CD8-positive, alpha-beta T cell (primary cell): ENCODE measurements at places on chromosomes 1 and 21. TPM values are rescaled to one million over a fixed set of nuclear protein-coding genes. Genes with fewer than 3 reads are reported as not detected.

The HEYL gene
- total RNA-seq, result not detected

The AADACL4 gene
- not detected for total RNA-seq

DNA sequence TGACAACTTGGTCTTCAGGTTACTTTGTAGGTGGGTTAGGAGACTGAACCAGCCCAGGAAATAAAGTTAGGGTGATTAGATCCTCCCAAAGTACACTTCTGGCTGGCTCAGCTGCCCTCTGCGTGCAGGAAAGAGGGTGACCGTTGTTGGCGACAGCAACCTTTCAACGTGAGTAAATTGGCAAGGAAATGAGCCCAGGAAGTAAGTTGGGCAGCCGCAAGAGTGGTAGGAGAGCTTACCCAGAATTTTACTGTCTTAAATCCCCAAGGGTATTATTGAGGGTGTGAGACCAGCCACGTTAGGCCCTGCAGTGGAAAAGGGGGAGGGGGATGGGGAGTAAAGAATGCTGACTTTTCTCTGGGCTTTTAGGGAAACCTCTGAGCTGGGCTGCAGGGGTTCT is 1.6 kb downstream of the TENT5C start:
- peak; percentile 43 for DNase-seq

The AIDA gene
- total RNA-seq, result 22.0 TPM

GRCh38 chr1:213968146-213968825 is 19.5 kb upstream of the PROX1 start:
- DNase-seq, result no peak

GRCh38 chr1:183774938-183775337 is 30.0 kb upstream of the RGL1 start:
- DNase-seq, result no peak

The ARHGEF19 gene
- 4.3 TPM for total RNA-seq

DNA sequence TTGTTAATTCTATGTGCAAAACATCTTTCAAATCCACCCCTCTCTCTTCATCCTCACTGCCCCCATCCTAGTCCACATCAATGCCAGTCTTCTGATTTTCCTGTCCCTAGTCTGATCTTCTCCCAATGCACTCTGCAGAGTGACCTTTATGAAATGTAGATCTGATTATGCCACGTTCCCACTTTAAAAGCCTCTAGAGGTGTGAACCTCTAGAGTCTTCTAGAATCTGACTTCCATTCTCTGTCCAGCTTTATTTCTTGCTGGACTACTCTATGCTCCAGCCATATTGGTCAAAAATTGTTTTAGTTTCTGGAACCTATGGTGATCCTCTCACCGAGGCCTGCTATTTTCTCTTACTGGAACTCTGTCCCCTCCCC is 32.5 kb downstream of the ZNF648 start:
- no peak for DNase-seq

DNA sequence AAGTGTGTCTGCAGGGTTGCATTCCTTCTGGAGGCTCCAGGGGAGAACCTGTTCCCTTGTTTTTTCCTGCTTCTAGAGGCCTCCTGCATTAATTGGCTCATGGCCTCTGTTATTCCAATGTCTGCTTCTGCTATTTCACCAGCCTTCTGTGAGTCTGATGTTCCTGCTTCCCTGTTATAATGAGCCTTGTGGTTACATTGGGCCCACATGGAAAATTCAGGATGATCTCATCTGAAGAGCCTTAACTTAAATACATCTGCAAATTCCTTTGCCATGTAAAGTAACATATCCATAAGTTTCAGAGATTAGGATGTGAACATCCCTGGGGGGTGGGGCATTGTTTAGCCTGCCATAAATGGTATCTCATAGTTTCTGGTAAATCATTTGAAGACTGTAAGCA is 181.1 kb downstream of the RWDD3 start:
- DNase-seq, result no peak

The SH2D2A gene
- total RNA-seq, result 85.6 TPM

- DNase-seq, result no peak
These were observed 27.6 kb upstream of the POGK start for GRCh38 chr1:166811691-166812090.

DNA sequence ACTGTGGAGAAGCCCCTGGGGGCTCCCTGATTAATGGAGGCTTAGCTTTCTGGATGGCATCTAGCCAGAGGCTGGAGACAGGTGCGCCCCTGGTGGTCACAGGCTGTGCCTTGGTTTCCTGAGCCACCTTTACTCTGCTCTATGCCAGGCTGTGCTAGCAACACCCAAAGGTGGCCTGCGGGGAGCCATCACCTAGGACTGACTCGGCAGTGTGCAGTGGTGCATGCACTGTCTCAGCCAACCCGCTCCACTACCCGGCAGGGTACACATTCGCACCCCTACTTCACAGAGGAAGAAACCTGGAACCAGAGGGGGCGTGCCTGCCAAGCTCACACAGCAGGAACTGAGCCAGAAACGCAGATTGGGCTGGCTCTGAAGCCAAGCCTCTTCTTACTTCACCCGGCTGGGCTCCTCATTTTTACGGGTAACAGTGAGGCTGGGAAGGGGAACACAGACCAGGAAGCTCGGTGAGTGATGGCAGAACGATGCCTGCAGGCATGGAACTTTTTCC is 24.8 kb downstream of the PCSK9 start:
- DNase-seq, result no peak

GRCh38 chr1:175126347-175126746 is 58.7 kb downstream of the TNN start:
- DNase-seq, result no peak

The RAB25 gene
- 0.38 TPM for total RNA-seq

GRCh38 chr1:154578058-154578418 is 10.5 kb downstream of the CHRNB2 start:
- no peak for DNase-seq

The TCHH gene
- total RNA-seq, result not detected

DNA sequence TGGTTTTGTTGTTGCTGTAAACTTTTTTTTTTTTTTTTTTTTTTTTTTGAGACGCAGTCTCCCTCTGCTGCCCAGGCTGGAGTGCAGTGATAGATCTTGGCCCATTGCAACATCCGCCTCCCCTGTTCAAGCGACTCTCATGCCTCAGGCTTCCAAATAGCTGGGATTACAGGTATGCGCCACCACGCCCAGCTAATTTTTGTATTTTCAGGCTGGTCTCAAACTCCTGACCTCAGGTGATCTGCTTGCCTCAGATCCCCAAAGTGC is 78.9 kb upstream of the SLC45A1 start:
- no peak for DNase-seq
